Hippocampal formation (tissue), 2 donors: ENCODE measurements at places on chromosomes 7 and 10.

DNA sequence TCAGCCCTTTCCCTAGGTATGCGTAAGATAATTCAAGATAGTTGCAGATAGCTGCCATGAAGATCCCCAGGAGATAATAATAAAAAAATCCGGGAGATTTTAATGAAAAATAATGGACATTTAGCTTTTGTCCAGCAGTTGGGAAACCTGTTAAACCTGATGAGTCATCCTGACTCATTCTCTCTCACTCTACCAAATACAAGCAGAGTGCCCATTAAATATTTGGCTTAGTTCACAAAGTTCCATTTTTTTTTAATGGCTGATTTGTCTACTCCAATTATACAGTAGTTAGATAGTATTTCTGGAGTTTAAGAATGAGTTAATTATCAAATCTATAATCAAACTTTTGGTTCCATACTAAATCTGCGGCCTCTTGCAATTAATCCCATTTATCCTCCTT, 2.1 kb upstream of the SHTN1 start:
- no peak for DNase-seq

DNA sequence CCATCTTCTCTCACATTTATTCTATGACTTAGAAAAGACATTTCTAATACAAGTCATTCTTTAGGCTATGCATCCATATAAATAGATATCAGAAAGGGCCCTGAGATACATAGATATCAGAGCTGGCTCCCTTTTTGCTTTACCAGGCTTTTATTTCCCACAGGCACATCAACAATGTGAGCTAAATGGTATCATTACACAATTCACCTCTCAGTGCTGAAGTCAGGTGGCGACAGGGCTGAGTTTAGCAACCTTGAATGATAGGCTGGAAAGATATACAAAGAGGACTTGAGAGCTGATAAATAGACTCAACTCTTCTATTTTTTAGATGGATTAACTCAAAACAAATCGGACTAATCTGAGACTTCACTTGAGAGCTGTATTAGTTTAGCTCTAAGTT, 189.2 kb upstream of the COL1A2 start:
- DNase-seq: no peak

- DNase-seq: no peak
Measured at GRCh38 chr10:128934492-128934891, 532.5 kb upstream of the MGMT start.

DNA sequence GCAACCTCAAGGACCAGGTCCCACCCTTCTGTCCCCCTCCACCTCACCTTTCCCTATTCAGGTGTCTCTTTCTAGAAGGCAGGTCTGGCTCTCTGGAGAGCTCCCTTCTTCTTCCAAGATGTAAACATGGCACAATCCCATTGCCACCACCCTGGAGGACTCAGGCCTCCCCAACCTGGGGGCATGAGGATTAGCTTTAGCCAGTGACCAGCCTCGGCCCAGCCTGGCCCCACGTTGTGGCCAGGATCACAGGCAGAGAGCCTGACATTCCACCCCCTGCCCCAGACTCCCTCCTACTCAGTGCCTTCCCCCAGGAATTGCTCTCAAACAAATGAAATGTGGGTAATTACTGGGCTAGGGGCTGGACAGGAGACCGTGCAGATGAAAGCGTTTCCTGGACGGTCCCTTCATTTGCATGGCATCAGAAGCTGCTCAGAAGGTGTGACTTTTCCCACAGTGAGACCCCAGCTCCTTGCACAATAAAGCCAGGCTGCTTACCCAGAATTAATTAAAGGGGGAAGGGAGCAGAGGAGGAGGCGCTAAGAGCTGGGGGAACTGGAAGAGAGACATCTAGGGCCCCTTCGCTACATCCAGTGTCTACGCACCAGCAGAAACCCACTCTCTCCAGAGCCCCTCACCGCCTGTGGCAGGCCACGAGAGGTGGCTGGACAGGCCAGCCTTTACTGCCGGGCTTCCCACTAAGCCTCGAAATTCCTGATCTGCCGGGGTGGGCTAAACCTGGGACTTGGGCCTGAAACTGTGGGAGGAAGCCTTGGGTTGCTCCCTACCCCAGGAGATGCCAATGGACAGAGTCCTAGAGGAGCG, 7.7 kb downstream of the FGF8 start:
- DNase-seq: no peak

GRCh38 chr10:25824050-25824449, 110.0 kb upstream of the MYO3A start:
- no peak for DNase-seq

GRCh38 chr10:85548034-85548433, 818.6 kb downstream of the GRID1 start:
- peak; percentile 63 for DNase-seq

DNA sequence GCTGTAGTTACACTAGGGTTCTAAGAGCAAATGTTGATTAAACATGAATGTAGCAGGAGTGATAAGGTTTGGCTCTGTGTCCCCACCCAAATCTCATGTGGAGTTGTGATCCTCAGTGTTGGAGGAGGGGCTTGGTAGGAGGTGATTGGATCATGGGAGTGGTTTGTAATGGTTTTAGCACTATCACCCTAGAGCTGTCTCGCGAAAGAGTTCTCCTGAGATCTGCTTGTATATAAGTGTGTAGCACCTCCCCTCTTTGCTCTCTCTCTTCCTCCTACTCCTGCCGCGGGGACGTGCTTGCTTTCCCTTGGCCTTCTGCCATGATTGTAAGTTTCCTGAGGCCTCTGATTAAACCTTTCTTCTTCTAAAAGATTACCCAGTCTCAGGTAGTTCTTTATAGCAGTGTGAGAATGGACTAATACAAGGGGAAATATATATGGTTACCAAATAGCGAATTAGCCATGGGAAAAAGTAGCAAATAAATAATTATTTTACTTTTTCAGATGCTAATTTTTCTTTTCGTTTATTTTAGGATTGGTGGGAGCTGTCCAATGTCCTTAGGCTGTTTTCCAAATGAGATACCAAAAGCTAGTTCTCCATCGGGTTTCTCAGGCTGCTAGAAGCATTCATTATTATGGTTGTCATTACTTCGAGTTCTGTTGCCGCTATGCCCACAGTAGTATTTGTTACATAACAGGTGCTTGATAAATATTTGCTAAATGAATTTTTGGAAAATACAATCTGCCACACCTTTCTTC, 58.7 kb downstream of the PTEN start:
- no peak for DNase-seq

DNA sequence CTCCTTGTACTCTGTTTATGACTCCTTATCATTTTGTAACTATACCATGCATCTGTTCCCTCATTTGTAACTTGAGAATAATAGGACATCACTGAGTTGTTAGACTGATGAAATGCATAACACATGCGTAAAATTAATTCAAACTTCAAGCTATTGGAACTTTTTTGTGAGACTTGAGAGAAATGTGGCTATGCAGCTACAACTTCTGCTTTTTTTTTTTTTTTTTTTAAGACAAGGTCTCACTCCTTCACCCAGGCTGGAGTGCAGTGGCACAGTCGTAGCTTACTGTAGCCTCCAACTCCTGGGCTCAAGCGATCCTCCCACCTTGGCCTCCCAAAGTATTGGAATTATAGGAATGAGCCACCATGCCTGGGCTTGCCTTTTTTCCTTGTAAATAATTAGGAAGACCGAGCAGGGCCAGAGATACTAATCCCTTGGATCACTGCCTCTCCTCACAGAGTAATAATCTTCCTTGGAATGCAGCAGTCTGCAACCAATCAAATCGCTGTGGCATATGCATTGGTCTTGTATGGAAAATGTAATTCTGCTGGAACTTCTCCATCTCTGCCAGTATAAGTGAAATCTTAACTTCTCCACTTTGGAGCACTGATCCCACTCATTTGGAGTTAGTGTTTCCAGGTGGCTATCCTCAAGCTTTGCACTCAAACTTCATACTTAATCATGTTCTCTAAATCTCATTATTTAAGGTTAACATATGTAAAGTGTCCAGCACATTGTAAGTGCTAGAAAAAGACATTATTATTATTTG, 2.0 kb upstream of the PANK1 start:
- no peak for DNase-seq

GRCh38 chr10:110843031-110843430, 28.7 kb upstream of the PDCD4 start:
- DNase-seq: no peak

GRCh38 chr7:155353256-155353897, 55.7 kb downstream of the INSIG1 start:
- no peak for DNase-seq

GRCh38 chr10:92265687-92266258, 25.1 kb downstream of the CPEB3 start:
- no peak for DNase-seq

DNA sequence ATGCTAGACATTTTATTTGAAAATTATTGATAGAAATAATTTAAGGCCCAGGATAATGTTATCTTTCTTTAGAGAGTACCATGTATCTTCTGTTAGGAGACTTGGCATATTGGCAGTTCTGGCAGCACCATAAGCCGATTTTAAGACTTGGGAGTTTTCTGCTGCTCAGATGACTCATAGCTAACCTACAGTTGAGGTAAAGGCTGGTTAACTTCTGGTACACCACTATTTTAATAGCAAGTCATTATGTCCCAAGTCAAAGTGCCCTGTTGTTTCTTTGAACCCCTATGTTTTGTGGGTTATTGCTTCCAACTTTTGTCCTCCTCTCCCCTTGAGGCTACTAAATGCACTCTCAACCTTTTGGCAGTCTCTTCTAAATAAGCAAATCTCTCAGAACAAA, 25.2 kb downstream of the ATRNL1 start:
- DNase-seq: no peak

DNA sequence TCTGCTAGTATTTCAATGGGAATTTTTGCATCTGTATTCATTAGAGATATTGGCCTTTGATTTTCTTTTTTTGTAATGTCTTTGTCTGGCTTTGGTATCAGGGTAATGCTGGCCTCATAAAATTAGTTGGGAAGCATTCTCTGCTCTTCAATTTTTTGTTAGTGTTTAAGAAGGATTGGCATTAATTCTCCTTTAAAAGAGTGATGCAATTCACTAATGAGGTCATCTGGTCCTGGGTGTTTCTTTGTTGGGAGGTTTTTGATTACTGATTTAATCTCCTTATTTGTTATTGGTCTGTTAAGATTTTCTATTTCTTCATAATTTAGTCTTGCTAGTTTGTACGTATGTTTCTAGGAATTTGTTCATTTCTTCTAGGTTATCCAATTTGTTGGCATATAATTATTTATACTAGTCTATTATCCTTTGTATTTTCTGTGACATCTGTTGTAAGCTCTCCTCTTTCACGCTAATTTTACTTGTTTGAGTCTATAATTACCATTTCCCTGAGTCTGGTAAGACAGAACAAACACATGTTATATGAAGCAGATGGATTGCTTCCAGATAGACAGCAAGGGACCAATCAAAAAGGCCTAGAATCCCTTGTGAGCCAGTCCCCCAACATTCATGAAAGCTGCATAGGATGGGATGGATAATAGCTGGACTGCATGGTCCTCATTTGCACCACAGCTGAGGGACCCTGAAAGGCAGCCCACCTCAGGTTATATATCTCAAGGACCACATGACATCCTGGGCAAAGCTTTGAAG, 54.4 kb downstream of the MTPAP start:
- DNase-seq: no peak

- DNase-seq: no peak
Measured at GRCh38 chr7:15600298-15600697, 38.5 kb upstream of the AGMO start.

- DNase-seq: no peak
Measured at GRCh38 chr7:152078786-152079185, 53.3 kb downstream of the GALNT11 start.

DNA sequence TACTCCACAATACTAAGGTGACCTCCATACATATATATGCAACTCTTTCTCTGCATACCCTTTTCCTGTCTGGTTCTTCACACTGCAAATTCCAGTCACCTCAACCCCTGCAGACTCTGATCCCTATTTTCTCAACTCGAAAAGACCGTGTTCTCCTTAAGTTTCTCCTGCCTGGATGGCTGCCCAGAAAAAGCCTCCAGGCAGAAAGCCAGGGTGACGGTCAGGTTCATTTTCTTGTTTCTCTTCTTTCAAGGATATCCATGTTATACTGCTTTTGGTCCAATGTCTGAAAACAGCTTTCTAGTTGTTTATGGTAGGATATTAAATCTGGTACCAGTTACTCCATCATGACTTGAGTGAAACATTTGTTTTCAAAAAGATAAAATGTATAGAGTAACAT, 267.8 kb upstream of the MYO3A start:
- DNase-seq: no peak

GRCh38 chr7:84196084-84196503, 1.5 kb upstream of the SEMA3A start:
- peak; percentile 1 for DNase-seq

DNA sequence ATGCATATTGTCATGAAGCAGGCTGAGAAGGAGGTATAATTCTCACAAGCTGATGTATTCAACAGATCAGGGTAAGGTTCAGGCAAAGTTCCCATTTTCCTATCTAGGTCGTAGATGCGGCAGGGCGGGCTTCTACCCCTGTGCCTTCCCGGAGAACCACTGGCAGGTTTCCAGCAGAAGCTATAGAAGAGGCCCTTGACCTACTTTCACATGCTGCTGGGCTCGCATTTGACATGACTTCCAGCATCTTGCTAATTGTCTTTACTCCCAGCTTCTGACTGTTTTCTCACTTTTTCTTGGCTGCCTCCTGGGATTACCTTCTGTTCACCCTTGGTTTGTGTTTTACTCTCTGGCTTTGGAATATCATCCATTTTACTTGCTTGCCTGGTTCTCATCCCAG, 32.6 kb upstream of the ORC5 start:
- no peak for DNase-seq

- DNase-seq: no peak
Measured at GRCh38 chr7:35526645-35527044, 168.3 kb downstream of the HERPUD2 start.

- no peak for DNase-seq
Measured at GRCh38 chr7:148884049-148884298, at the start of gene EZH2. TSS of gene EZH2 (minus strand) at chr7:148884291. CDS start at chr7:148847298, 36,993 bp downstream.

DNA sequence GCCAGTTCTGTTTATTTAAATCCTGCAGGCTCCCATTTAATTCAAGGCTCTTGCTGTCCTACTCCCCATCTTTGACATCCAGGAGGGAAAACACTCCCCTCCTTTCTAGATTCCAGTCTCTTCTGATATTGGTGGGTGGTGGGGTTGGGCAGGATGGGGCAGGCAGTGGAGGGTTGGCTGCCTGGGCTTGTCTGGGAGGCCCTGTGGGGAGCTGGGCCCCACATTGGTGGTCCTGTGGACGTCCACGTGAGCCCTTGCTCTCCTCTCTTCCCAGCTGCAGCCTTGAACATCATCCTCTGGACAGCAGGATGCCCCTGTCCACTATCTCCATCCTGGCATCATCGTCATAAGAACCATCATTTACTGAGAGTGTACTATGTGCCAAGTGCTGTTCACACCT, 108.9 kb upstream of the PCBD1 start:
- no peak for DNase-seq

DNA sequence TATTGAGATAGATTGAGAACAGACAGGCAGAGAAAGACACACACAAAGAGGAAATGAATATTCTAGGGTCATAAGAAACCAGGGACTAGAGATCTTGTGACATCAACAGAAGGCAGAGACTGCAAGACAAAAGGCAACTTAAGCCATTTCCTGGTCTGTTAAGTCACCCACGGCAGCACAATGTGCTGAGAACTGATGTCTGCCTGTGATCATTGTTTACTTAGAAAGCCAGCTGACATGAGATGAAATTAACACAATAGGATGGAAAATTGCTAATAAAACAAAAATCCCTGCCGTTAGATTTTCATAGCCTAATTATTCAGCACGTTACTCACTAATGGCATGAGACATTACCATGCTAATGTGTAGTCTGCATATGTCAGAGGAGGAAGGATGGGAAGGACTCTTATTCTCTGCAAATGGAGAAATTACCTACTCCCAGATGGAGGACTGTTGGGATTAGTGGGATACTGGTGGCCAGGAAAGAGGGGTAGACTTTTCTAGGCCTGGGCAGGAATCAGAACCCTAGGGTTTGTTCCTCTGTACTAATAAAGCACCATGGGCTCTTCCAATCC, 191.3 kb upstream of the PODXL start:
- no peak for DNase-seq

- no peak for DNase-seq
Measured at GRCh38 chr10:48503293-48503911, 101.5 kb downstream of the ARHGAP22 start.
